ENCODE measurements at places on chromosomes 2 and 18.

DNA sequence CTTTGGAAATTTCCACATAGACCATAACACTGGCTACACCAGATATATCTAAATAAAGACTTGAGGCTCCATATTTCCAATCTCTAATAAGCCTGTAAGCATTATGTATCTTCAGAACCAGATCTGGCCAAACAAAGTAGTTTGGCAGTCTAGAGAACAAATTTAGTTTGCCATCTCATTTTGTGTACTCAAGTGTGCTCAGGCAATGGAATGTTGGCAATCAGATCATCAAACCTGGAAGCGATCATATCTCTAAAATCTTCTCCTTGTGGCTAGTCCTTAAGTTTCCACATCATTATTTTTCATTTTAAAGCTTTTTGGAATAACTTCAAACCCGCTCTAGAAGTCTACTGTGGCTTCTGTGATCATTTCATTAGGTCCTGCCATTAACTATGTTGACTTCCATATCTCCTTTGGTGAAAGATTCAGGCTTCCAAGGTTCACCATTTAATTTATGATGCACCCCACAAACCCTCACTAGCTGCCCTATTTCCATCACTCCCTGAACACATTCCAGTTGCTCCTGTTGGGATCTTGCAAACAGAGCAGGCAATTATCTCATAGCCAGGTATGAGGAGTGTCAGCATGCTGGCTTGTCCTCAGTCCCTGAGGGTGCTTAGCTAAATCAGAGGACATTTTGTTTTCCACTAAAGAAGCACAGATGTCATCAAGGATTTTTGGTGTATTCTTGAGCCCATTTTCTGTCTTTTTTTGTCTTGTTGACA lies 46.2 kb downstream of the WDR75 start:
- DNase-seq, result no peak

DNA sequence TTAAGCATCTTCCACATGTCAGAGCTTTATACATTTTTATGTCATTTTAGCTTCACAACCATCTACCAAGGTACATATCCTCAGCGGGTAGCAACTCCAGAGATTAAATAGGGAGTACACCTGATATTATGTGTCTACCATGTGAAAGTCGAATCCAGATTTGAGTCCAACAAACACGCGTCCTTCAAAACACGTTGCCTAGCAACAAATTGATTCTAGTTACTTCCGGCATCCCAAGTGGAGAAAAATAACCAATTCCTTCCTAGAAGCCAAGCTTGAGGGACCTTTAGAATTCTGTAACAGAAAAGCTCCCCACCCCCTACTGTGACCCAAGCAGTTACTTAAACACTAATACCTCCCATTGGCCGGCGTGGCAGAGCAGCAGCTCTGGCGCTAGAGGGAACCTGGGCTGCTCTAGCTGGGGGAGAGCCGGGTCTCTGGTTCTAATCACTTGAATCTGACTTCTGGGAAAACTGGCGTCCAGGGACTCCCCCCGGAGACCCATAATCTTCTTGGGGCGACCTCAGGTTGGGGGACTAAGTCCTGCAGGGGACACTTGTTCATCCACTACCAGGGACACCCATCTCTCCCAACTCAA lies at the start of gene ERICH2:
Gene ERICH2 (plus strand): TSS at position 371 of the 598 bp plus-strand sequence. CDS start 304 bp downstream, outside the sequence.
- DNase-seq, result no peak

- DNase-seq, result no peak
Measured at GRCh38 chr2:160254189-160254762, 54.2 kb upstream of the ITGB6 start.

GRCh38 chr18:11147371-11147951 lies 1.9 kb downstream of the PIEZO2 start:
- no peak for DNase-seq

DNA sequence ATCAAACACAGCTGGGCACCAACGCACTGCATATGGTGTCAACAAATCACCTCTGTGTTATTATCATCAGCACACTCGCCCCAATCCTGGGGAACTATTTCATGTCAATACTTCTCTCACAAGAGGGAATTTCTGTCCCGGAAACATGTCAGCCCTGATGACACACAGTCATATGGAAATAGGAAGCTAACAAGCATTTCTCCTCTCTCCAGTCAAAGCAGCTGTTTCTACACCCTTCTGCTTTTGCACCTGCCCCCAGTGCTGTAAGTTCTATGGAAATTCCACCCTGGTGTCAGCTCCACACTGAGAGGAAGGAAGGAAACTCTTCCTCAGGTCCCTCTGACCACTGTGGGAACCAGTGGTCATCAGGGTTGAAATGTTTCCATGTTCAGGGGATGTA lies 447.6 kb upstream of the ID2 start:
- no peak for DNase-seq

GRCh38 chr2:14927021-14927564 lies 294.6 kb downstream of the LRATD1 start:
- no peak for DNase-seq

DNA sequence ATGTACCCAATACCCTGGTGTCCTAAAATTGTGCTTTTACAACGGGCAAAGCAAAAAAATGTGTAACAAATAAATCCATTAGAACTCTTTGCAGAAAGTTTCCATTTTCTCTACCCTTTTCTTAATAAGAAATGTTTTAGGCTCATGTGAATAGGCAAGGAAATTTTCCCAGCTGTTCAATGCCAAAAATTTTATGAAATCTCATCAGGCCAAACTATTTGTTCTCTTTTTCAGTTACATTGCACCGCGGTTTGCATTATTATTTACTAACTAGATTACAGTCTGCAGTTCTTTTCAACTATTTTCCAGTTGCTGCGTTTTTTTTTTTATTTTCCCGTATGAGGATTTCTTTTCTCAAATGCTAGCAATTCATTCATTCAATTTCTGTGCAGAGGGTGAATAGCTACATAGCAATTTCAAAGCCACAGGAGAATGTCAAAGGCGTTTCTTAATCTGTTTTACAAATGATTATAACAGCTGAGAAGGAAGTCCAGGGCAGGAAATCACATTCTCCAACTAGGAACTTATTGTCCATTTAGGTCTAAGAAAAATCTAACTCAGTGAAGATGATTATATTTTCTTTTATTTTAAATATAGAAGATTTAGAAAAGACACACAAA lies 367.5 kb upstream of the MMADHC start:
- DNase-seq, result no peak

- no peak for DNase-seq
Measured at GRCh38 chr2:157127249-157128012, 130.1 kb upstream of the GALNT5 start.

GRCh38 chr2:118470297-118470696 lies 377.2 kb downstream of the EN1 start:
- DNase-seq, result no peak

DNA sequence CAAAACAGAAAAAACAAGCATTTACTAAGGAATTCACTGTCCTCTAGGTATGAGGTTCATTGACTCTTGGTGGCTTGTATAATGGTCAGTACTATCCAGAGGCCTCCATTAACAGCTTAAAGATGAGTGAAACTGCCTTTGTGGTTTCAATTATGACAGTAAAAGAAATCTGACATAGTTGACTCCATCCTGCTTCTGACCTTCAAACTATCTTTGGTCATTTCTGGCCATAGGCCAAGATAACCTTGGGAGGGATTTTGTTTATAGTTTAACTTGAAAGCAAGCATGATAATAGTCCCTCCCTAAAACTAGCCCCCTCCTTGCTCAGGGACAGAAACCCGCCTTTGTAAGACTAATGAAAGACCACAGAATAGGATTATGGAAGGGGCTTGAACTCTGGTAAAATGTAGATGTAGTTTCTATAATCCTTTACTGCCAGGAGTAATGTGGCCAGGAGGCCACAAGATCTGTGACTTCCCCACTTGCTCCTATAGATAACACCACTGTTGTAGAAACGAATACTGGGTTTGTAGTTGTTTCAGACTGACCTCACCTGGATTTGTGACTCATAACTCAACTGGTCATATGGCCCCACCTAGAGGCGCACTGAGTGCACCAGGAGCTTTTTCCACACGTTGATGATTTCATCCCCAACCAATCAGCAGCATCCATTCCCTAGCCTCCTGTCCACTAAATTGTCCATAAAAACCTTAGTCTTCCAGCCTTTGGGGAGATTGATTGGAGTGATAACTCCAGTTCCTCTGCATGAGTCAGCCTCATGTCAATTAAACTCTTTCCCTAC lies 8.6 kb upstream of the PLEKHM3 start:
- DNase-seq, result no peak

DNA sequence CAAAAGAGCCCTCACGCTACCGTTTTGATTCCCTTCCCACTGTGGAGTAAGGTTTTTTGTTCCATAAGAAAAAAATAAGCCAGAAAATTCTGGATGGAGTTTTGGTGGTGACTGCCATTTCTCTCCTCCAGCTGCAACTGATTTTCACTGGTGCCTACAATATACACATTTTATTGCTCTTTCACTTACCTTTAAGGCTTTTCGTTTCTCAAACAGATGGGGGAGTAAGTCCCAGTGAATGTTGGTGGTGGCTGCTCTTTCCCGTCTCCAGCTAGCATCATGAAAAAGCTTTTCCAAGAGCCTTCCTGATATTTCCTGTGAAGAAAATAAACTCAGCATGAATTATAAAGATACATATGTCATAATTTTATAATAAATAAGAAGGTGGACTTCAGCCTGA lies 932.5 kb upstream of the PIK3C3 start:
- DNase-seq, result no peak

- DNase-seq, result no peak
Measured at GRCh38 chr2:56587456-56587855, 403.7 kb downstream of the CCDC85A start.

GRCh38 chr2:143248631-143249030 lies 119.4 kb downstream of the ARHGAP15 start:
- no peak for DNase-seq

DNA sequence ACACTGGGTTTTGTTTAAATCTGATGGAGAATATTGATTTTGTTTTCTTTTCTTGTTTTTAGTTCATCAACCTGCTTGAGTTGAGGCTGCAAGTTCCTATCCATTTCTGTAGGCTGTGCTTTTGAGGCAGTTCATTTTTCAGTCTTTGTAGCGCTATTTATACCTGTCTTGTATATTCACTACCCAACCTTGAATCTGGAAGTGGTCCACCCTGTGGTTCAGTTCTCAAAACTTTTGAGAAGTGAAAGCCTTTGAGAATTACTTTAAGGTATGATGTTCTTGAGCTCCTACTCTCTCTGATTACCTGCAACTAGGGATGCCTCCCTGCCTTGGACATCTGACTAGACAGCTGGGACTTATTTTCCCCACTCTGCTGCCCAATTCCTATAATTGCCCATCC lies 53.5 kb upstream of the KCNE4 start:
- no peak for DNase-seq

GRCh38 chr2:226137201-226137811 lies 662.3 kb downstream of the IRS1 start:
- DNase-seq, result no peak

DNA sequence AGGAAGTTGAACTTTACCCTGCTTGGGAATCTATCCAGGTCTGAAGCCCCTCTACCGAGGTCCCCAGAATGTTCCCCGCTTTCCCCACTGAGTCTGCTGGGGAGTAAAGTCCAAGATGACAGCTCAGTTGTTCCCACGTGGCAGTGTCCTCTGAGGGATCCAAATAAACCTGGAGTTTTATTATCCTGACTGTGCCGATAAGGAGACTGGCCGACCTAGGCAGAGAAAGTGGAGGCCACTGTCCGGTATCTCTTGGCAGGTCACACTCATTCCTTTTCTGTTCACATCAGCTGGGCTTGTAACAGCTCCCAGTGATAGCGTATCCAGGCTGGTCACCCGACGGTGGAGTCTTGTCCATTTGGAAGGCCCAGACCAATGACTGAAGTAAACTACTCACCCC lies 27.5 kb upstream of the C18orf32 start:
- no peak for DNase-seq

DNA sequence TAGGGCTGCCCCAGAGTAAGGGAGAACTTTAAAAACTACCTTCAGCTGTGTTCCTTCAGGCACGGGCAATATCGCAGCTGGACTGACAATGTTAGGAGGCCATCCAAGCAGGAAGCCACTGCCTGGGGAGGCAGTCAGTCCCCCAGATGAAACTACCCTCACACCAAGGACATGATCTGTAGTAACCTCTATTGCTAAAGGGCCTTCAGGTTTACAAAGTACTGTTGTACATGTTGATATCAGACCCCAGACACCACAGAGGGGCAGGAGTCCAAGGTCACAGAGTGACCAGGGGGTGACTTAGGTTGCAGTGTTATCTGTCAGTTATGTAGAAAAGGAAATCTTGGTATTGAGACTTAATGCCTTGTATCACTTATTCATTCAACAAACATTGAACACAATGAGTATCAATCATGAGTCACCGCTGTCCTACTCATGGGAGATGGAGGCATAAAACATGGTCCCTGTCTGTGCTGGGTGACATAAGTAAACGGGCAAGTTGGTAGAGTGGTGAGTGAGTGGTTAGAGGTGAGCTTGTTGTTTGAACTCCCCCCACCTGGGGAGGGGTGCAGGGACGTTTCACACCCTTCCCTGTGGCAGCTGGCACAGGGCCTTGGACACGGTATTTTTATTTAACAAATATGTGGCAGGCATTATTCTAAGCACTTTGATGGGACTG lies 7.1 kb downstream of the CABLES1 start:
- DNase-seq, result no peak

GRCh38 chr2:197710424-197711042 lies 5.4 kb downstream of the MARS2 start:
- no peak for DNase-seq

GRCh38 chr18:58567453-58568196 lies 61.3 kb downstream of the ALPK2 start:
- DNase-seq, result no peak

DNA sequence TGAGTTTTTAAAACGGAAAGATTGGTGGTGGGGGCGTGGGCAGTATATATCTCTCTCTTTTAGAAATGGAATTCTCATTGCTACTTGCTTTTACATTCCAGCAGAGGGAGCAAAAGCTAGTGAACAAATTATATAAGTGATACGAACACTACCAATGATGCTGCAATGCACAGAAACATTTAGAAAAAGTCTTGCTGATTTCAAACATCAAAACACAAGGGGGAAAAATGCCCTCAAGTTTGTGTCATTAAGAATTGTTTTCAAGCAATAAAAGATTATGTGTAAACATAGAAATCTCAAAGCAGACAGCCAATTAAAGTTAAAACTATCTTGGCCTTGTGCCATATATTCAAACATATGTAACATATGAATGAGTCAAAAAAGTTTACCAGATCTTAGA lies 296.3 kb upstream of the KCNJ3 start:
- no peak for DNase-seq

GRCh38 chr2:187842978-187843847 lies 289.0 kb upstream of the TFPI start:
- peak; percentile 15 for DNase-seq

- no peak for DNase-seq
Measured at GRCh38 chr18:31156821-31157763, 5.6 kb downstream of the DSC1 start.

Measured in NCI-H2081 treated with DMSO at 0.1 percent for 48 hours (cell line).